ENCODE measurements at places on chromosomes 4 and X.

DNA sequence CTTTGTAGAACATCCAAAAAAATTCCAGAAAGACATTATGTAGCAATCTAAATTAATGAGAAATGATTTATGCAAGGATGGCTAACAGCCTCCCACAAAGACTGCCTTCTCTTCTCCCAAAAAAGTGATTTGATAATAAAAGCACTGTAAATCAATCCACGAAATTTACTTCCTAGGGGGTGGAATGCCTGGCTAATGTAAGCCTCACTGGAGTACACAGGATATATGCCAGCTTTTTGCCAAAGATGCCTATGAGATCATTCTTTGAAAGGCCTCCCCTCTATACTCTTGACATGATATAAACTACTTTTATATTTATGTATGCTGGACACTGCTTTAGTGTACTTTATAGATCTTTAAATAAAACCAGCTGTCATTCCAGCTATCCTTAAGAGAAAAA, 211.1 kb downstream of the ADAMTS3 start:
- DNase-seq = no peak

DNA sequence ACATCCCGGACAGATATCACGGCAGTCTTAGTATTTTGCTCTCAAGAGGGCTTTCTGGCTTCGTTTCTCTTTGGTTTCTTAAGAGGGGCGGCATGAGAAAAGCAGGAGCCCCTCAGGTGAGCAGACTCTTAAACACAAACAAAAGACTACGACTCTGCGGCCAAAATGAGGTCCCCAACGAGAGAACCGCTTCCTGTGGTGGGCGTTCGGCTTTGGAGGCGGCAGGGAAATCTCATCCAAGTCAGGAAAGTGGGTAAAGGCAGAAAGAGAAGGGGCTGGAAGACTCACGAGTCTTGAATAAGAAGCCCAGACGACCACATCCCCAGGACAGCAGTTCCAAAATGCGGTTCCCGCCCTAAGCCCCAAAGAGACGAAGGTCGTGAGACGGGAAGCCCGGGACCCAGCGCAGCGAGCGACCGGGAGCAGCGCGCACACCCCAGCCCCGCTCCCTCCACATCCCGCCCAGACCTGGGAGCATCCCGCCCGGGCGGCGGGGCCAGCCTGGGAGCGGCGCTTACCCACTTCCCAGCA, 409 bp downstream of the UGDH start:
- no peak for DNase-seq

DNA sequence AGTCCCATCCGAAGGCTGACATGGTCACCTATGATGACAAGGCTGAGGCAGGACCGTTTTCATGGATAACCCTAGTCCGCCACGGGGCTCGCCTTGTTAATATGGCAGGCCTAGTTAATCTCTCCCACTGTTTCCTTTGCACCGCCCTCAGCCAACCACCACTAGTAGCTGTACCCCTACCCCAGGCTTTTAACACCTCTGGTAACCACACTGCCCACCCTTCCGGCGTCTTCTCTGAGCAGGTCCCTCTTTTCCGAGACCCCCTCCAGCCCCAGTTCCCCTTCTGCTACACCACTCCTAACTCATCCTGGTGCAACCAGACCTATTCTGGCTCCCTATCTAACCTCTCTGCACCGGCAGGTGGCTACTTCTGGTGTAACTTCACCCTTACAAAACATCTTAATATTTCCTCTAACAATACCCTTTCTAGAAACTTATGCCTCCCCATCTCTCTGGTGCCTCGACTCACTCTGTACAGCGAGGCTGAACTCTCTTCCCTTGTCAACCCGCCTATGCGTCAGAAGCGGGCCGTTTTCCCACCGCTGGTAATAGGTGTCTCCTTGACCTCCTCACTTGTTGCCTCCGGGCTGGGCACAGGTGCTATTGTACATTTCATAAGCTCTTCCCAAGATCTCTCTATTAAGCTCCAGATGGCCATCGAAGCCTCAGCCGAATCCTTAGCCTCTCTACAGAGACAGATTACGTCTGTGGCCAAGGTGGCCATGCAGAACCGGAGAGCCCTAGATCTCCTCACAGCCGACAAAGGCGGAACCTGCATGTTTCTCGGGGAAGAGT, 964.4 kb downstream of the RPA4 start:
- DNase-seq = no peak

DNA sequence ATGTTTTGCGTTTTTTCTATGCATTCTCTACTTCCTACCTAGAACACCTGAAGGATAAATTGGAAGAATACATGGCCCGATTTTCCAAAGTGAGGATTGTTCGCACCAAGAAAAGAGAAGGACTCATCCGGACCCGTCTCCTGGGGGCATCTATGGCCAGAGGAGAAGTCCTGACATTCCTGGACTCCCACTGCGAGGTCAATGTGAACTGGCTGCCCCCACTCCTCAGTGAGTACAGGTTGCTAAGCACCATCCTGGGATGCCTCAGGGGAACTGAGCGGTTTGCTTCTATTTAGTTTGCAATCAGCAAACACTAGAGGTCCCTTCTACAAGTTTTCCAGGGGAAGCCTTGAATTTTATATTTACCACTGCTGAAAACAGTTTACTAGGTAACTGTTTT, 359.3 kb upstream of the GALNT7 start:
- DNase-seq = no peak

DNA sequence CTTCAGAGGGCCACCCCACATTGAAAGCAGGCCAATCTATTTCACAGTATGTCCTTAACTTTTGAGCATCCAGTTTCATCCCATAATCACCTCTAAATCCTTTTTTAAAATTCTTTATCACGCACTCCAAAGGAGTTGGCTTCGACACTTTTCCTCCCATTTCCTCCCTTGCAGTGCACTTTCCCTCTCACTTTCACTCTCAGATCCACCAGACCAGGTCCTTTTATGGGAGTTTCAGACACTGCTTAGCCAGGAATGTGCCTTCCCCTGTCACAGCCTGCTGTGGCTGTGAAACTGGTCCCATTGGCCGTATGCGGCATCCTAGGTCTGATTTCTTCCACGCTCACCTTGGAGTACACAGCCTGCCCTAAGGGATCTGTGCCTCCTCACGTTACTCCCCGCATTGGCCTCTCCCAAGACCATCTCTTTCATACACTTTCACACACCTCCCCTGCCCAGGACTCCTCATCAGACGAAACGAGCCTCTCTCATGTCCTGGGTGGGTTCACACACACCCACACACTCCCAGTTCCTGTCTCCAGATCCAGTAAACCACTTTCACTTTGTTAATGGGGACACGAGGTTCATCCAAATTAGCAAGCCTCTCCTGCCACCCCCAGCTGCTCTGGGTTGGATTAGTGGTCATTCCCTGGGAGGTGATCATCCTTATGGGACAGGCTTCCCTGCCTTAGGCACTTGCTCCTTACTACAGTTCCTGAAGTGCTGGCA, 10.0 kb upstream of the RHOXF2B start:
- DNase-seq = no peak

GRCh38 chr4:126458993-126459392, 1144.2 kb downstream of the FAT4 start:
- no peak for DNase-seq

- no peak for DNase-seq
Observed at GRCh38 chr4:172390331-172390730, 577.1 kb downstream of the GALNTL6 start.

- no peak for DNase-seq
Observed at GRCh38 chr4:27094783-27095182, 234.1 kb downstream of the STIM2 start.

GRCh38 chr4:122045533-122045932, 93.7 kb upstream of the TRPC3 start:
- peak; percentile 59 for DNase-seq

- no peak for DNase-seq
Observed at GRCh38 chr4:5472160-5472591, 236.2 kb downstream of the EVC2 start.

GRCh38 chr4:122047456-122048425, 95.9 kb upstream of the TRPC3 start:
- no peak for DNase-seq

- peak; percentile 7 for DNase-seq
Observed at GRCh38 chr4:166165829-166166420, 292.9 kb downstream of the TLL1 start.

GRCh38 chrX:79572566-79572965, 205.4 kb upstream of the ITM2A start:
- DNase-seq = no peak

GRCh38 chr4:2816401-2816954, 23.6 kb downstream of the SH3BP2 start:
- no peak for DNase-seq

- no peak for DNase-seq
Observed at GRCh38 chr4:40301603-40302002, 33.5 kb upstream of the CHRNA9 start.

- no peak for DNase-seq
Observed at GRCh38 chr4:24774452-24774851, 20.9 kb upstream of the SOD3 start.

GRCh38 chr4:9996319-9997110, 24.8 kb downstream of the SLC2A9 start:
- no peak for DNase-seq

GRCh38 chrX:104370089-104370488, 115.4 kb upstream of the ESX1 start:
- no peak for DNase-seq

DNA sequence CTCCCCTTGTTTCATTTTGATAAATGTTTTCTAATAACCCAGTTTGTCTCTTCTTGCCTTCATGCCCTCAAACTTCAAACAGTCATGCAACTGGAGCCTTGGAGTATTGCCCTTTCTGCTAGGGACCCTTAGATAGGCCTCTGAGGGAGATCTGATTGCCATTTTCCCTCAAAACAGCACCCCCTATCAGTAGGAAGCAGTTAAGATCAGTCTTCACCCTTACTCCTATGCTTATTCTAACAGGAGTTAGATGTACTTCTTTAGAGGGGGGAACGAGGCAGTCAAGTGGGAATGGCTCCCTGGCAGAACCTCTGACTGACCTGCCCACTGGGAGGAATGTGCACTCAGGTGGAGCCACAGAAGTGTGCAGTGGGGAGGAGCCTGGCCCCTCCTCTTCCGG, 74.1 kb downstream of the FAM47A start:
- no peak for DNase-seq

- peak; percentile 9 for DNase-seq
Observed at GRCh38 chrX:102155806-102156179, at the start of gene BEX5. Gene BEX5 (minus strand): TSS chrX:102155977. CDS start chrX:102154265, 1,712 bp downstream.

DNA sequence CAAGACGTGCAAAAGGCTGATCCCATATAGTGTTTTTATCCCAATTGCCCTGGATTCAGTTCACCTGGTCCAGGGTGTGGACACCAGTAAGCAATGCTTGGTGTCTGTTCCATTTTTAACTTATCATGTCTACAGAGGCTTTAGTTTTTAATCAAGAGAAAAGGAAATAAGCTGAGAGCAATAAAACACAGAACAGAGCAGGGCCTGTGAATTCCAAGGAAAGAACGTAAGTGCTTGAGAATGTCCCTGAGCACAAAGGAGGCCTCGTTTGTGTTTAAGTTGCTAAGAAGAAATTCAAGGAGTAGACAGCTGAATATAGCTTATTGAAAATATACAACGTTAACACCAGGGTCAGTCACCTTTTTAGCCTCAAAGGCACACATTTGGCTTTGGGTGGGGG, 191.3 kb downstream of the GPC3 start:
- no peak for DNase-seq

GRCh38 chr4:186628058-186628711, 72.8 kb upstream of the MTNR1A start:
- DNase-seq = no peak

- no peak for DNase-seq
Observed at GRCh38 chrX:145881175-145881995, 63.8 kb downstream of the SLITRK2 start.

DNA sequence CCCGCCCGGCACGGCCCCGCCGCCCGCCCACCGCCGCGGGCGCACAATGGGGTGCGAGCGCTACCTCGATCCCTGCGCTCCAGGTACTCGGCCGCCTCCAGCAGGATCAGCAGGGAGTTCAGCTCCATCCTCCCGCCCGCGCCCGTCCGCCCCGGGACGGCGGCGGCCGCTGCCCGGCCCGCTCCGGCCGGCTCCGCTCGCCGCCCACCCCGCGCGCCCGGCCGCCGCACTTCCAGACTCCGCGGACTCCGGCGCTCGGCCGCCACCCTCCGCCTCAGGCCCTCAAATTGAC, at the start of gene MXD4:
Gene MXD4 (minus strand): TSS at position 257 of the 292 bp plus-strand sequence. CDS start 129 bp downstream, at position 128.
- no peak for DNase-seq

- no peak for DNase-seq
Observed at GRCh38 chr4:2802618-2803531, 10.0 kb downstream of the SH3BP2 start.

DNA sequence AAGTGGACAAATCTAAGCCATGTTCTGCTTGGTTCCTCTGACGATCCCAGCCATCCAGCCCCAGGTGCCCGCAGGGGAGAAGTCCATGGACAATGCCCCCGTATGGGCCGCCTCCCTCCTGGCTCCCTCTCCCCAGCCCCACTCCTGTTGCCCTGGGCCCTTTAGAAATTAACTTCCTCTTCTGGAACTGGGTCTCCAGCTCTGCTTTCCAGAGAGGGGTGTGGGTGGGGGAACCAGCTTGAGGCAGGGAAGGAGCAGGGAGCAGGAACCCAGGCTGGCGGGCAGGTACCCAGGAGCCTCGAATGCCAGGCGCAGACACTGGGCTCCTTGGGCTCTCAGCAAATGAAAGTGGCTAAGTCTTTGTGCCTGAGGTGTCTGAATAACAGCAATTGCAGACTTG, 12.7 kb upstream of the ABLIM2 start:
- no peak for DNase-seq

DNA sequence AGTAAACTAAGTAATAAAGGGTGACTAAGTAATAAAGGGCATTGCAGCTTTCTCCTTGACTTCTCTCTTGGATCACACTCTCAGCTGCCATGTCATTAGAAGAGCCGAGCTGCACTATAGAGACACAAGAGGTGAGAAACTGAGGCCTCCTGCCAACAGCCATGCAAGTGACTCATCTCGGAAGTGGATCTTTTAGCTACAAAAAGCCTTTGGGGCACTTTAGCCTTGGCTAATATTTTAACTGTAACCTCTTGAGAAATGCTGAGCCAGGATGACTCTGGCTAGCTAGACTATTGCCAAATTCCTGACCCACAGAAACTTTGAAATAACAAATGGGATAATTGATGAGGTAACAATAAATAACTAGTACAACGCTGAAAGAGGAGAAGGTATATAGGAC, 1.5 kb upstream of the NEIL3 start:
- DNase-seq = no peak

DNA sequence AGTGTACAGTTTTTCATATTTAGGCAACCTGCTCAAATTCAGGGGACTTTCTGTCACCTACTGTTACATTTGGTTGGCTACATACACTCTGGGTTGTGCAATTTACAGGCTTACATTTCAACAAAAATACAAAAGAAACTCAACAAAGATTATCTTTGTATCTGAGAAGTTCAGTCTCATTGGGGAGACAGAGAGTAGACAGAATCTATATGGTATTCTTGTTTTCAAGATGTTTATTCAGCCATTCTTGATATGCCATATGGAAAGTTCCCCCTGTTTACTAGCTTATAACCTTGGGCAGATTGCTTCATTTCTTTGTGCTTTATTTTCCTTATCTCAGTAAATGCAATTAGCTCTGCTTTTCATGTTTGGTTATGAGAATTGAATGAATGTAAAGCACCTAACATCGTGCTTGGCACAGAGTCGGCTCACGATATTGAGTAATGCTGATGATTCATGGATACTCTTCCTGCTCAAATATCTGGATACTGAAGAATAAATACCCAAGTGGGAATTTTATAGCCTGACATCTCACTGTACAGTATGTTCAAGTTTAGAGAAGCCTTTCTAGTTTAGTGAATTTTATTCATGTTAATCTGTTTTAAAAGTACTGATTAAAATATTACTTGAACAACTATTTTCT, 96.5 kb upstream of the PACRGL start:
- DNase-seq = no peak

- DNase-seq = no peak
Observed at GRCh38 chrX:40415675-40416074, 165.1 kb upstream of the ATP6AP2 start.

Data from DMS 273 treated with DMSO at 0.1 percent for 48 hours (cell line).